ENCODE measurements at places on chromosomes 7 and 10.

DNA sequence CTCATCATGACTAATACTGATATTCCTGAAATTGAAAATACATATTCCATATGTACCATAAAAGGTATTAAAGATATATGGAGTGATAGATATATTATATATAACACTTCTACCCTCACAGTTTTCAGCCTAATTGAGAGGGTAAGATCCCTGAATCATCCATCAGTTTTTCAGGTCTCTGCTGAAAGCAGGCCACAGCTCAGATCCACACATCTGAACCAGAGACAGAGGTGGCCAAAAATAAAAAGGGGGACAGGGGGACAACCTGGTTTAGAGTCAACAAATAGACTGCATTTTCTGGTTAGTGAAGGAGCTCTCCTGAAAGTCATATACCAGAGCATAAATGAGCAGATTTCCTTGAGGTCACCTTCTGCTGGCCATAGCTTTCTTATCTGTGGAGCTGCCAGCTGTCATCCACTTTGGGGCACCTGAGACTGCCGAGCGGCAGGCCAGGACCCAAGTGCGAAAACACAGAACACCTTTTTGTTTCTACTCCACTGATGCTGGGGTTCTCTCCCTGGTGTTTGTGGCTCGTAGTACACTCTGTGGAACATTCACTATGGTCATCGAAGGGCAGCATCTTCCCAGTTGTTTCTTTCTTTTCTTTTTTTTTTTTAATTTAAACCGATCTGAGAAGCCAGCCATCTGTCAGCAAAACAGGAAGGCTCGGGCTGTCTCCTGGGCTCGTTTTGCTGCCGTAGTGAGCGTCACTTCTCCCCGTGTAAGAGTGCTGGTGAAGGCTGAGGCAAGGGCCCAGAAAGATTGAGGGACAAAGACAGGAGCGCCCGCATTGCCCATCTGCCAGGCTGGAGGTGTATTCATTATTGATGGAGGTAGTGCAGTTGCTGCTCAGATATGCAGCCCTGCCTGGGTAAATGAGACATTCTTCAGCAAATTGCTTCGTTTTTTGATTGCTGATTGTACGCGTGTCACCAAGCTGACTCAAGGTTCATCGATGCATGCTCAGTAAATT, 13.5 kb downstream of the IKZF1 start:
- DNase-seq: no peak

- no peak for DNase-seq
Measured at GRCh38 chr10:101956898-101957297, 99.1 kb downstream of the ARMH3 start.

- DNase-seq: no peak
Measured at GRCh38 chr7:29077176-29077575, 69.2 kb downstream of the CPVL start.

DNA sequence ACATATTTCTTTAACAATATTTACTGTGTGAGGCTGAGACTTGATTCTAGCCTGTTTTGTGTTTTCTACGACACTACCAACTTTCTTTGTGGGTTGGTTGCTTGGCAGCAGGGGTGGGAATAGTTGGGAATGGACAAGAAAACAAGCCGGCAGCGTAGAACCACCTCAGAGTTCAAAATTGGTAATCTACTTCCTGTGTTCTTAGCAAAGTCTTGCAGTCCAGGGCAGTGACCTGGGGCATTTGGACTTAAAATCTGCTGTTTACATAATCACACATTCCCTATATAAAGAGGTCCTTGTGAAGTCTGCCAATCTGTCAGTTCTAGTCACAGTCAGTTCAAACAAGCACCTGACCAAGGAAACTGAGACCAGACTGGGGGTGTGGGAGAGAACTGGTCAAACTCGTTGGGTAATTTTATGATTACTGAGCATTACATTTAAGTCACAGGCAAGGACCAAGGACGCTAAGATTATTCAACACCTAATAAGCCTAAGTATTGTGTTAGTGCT, 167.9 kb downstream of the CPEB3 start:
- DNase-seq: no peak

DNA sequence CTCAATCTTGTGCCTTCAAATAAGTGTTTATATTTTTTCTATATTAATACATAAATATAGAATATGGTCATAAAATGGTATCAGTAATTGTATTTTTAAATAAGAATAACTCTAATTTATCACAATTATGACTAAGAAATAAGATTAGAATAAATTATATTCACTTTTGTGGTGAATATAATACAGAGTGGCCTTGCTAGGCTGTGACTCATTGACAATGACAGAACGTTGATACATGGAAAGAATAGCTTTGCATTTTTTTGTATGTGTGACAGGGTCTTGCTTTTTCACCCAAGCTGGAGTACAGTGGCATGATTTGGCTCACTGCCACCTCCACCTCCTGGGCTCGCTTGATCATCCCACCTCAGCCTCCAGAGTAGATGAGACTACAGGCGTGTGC, 47.8 kb upstream of the PCLO start:
- no peak for DNase-seq

- no peak for DNase-seq
Measured at GRCh38 chr10:59803714-59804113, 50.5 kb upstream of the MRLN start.

DNA sequence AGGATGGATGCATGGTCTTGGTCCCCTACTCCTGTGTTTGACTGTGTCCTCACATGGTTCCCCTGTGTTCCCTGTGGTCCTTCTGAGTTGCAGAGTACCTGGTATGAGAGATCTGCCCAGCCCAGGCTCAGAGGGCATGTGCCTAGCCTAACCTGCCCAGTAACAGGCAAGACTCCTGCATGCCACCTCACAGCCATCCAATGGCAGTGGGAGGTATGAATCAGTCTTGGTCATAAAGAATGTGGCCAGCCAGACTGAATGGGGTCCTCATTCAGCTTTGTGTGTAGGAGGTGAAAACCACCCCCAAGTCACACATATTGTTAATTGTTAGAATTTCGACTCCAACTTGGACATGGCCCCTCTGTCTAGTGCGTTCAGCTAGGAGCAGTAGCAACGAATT, 17.2 kb upstream of the GPR158 start:
- DNase-seq: no peak

- DNase-seq: no peak
Measured at GRCh38 chr10:72729528-72729927, 37.6 kb downstream of the MCU start.

- no peak for DNase-seq
Measured at GRCh38 chr10:29136411-29136810, 152.5 kb upstream of the LYZL1 start.

- DNase-seq: no peak
Measured at GRCh38 chr7:150797661-150798060, 2.5 kb downstream of the TMEM176B start.

DNA sequence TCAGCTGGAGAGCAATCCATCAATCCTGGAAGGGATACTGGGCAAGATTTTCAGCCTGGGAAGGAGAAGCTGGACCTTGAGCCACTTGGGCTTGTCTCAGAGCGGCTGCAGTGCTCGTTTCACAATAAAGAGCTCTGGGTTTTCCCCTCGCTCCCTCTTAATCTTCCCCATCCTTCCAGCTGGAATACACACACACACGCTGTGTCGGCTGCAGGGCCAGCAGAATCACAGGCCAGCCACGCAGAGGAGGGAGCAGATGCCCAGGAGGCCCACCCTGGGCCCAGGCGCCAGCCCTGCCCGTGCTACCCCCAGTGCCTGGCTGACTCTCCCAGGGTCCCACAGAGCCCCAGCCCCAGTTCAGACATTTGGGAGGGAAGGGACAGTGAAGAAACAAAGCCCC, 255.1 kb downstream of the TNS3 start:
- no peak for DNase-seq

DNA sequence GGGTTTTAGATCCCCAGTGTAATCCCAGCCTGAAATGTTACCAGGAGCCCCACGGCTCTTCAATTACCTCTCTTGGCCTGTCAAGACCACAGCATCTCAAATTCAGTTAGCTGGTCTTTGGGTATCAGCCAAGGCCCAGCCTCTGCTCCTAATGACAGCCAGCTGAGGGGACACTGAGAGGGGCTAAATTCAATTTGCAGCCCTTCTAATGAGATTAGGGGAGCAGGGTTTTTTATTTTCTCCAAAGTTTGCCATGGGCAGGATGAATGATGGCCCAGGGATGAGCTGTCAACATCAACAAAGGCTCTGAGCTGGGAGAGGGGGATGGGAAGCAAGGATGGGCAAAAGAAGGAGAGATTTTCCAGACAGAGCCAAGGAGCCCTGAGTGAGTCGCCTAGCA, 116.8 kb upstream of the TBX20 start:
- no peak for DNase-seq

DNA sequence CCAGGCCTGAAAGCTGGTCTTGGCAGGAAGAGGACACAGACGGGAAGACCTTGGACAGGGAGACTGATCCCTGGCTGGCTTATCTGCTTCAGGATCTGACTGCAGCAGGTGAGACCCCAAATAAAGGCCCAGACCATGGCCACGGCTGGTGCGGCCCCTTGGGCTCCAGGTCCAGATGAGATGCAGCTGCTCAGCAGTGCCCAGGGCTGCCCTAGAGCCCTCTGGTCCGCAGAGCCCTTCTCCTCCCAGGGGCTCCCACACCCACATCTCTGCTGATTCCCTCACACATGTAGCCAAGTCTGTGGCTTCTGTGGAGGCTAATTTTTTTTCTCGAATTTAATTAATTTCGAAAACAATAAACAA, 46.3 kb downstream of the VIPR2 start:
- no peak for DNase-seq

GRCh38 chr10:116270771-116271592, 2.0 kb downstream of the GFRA1 start:
- DNase-seq: no peak

- no peak for DNase-seq
Measured at GRCh38 chr7:99498546-99498944, 1.5 kb downstream of the ZNF394 start.

DNA sequence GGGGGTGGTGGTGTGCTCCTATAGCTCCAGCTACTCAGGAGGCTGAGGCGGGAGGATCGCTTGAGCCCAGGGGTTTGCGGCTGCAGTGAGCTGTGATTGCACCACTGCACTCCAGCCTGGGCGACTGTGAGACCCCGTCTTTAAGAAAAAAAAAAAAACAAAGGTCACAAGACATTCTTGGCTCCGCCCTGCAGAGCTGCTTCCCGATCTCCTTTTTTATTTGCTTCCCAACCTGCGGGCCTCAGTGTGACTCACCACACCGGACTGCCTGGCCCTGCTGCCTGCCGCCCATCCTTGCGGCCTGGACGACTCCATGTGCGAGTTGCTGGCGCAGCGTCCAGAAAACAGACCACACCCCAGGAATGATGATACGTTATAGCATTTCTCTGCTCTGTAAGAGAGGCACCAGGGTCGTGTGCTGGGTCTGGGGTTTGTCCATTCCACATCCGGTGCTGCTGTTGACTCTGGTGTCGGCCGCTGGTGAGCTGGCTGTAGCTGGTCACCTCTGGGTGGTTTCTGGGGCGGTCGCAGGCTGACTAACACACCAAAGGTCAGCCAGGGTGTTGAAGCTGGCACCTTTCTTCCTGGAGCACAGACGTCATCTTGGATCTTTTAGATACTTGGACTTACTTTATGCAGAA, 123.6 kb downstream of the TCF7L2 start:
- no peak for DNase-seq

DNA sequence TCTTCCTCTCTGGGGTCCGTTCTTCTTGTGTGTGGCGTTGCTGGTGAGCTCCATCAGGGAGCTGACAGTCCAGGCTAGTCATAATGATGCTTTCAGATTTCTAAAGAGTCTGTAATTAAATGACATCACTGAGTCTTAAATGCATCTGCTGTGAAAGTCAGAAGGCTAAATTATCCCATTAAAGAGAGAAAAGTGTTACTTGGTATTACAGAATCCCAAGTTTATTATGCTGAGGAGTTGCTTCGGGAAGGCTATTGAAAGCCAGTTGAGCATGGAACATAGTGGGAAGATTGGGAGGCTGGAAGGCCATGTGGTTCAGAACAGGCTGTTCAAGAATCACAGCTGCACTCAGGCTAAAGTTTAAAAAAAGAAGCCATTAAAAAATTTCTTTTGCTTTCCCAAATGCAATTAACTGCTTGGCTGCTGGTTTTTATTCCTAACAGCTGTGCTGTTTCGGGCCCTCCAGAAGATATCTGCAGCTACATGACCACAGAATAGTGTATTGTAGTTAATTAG, 342.6 kb upstream of the LRGUK start:
- DNase-seq: no peak

GRCh38 chr10:89524279-89524678, 11.1 kb downstream of the SLC16A12 start:
- no peak for DNase-seq

- no peak for DNase-seq
Measured at GRCh38 chr10:49610114-49610457, at the start of gene SLC18A3. Gene SLC18A3, plus strand, starts transcription at chr10:49610310. Its CDS starts 431 bp downstream, at chr10:49610741.

- no peak for DNase-seq
Measured at GRCh38 chr10:24645784-24646183, 77.9 kb downstream of the ARHGAP21 start.

- DNase-seq: no peak
Measured at GRCh38 chr10:17599089-17599488, 18.1 kb downstream of the HACD1 start.

DNA sequence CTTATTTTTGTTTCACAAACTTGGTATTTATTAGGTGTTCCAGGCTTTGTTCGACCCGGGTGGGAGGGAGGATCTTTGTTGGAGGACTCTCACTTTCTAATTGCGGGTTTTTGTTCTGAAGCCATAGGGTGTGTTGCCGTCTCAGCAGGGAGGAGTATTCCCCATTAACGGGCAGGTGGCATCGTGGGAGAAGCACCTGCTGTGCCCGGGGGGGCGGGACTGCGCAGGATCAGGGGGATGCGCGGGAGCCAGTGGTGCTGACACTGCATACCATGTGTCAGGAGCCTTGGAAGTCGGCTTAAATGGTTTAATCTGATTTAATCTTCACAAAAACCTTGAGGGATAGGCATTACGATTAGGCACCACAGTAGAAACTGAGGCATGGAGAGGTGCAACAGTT, 113.0 kb downstream of the MGMT start:
- DNase-seq: no peak

DNA sequence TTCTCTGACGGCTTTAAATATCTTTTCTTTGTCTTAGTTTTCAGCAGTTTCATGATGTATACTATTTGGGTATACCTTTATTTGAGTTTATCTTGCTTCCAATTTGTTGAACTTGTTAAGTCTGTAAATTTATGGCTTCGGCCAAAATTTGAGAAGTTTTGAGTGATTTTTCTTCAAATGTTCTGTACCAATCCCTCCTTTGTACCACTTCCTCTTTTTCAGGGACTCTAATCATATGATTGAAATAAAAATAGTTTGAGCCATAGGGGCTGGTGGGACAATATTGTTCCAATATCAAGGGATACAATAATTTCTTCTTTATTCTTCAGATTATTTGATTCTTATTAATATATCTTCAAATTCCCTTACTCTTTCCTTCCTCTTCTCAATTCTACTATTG, 43.1 kb upstream of the CTTNBP2 start:
- DNase-seq: no peak

GRCh38 chr7:135215698-135216097, 4.4 kb upstream of the WDR91 start:
- no peak for DNase-seq

GRCh38 chr7:151087245-151088018, 1.2 kb downstream of the AGAP3 start:
- no peak for DNase-seq

Data from stimulated activated CD8-positive, alpha-beta memory T cell treated with anti-CD3 and anti-CD28 coated beads, Interleukin-7, amount 100 ng/mL, for 1 hour (primary cell).